ENCODE measurements at places on chromosomes 11 and 22.

DNA sequence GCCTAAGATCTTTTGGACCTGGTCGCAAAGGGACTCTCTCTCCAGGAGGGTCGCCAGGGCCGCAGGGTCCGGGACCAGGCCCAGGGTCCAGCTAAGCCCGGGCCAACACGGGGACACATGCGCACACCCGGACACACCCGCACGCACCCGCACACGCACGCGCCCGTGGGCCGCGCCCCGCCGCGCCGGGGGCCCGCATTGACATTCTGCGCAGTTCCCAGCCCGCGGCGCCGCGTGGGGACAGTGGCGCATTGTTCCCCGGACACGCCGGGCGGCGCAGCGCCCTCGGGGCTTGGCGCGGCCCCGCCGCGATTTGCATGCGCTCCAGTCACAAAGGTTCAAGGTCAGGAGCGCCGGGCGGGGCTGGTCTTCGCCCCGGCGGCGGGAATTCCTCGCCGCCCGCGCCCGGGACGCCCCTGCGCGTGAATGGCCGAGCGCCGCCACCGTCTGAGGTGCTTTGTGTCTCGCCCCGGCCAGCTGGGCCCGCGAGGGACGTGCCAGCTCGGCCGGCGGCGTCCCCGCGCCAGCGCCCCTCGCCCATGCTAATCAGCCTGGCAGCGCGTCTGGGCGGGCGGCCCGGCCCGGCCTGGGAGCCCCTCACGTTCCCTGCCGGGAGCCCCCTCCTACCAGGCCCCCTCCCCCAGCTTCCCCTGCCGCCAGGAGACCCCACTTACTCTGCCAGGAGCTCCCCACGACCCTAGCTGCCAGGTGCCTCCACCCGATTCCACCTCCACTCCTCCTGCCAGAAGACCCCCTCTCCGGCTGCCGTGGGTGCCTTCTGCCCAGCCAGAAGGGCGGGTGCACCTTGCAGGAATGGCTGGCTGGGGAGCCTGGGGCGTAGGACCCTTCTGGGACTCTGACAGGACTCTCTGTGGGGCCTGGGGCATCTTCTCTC, 50.5 kb upstream of the WNT7B start:
- DNase-seq, result no peak

GRCh38 chr11:71206186-71206585, 46.2 kb downstream of the SHANK2 start:
- no peak for DNase-seq

- no peak for DNase-seq
Measured at GRCh38 chr11:118241764-118242098, 10.4 kb downstream of the MPZL3 start.

DNA sequence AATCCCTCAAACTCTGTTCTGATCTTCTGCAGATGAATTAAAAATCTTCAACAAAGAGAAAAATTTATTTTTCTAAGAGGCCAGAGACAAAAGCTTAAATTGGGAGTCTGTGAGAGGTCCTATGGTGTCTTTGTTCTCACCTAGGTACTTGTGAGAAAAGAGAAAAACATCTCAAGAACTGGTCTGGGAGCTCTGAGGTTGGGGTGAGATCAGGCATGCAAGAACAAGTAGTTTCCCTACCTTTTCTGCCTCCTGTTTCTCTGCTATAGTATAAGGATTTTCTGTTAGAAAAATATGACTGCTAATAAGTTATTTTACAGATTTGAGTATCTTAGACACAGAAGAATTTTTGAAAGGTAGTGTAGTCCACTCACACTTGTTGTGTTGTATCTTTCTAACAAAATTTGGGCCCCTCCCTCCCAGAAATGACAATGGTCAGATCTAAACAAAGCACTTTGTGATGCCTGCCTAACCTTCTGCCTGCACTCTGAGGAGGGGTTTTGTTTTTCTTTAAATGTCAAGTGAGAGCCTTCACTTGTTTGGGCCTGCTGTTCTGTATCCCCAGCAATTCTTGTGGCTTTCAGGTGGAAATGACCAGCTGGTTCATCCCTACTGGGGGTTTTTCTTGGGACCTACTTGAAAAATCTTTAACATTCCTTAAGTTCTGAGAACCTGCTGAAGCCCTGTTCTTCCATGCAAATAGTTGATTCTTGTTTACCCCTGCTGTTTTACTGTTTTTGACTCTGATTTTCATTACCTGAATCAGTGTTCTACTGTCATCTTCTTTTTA, 13.6 kb upstream of the OR51S1 start:
- DNase-seq, result no peak

GRCh38 chr11:121575250-121575962, 122.6 kb upstream of the SORL1-AS1 start:
- DNase-seq, result no peak

GRCh38 chr22:37639070-37639760, at the start of gene SH3BP1:
Gene SH3BP1 (plus strand): TSS chr22:37639669. CDS start chr22:37639788, 119 bp downstream.
- no peak for DNase-seq

DNA sequence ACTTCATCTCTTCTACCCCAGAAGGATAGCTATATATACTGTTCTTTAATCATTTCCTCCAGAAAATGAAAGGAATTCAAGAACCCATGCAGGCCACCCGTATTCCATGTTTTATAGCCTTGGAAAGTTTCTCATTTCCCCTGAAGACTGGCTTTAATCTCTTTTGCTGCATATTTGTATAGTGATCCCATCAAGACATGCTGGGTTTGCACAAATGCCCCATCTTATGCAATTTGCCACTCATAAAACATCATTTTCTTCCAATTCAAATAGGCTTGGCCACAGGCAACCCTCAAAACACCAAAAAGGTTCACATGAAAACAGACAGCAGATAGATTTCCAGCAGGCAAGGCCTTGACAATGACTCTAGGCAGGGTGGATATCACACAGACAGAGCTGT, 28.3 kb upstream of the APOA1 start:
- no peak for DNase-seq

DNA sequence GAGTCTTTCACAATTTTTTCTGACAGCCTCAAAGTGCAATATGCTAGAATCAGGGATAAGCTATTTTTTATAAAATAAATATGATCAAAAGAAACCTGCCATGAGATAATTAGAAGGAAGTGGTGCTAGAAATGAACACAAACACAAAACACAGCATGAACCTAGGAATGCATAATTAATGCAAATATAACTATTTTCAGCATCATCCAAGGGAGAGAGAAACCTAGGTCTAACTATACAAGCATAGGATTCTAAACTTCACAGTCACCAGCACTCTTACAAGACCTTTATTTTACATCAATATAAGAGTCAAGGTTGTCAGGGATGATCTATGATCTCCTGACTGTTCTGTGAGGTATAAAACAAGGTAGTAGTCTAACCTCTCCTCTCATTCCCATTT, 29.2 kb downstream of the TTC28 start:
- DNase-seq, result no peak

DNA sequence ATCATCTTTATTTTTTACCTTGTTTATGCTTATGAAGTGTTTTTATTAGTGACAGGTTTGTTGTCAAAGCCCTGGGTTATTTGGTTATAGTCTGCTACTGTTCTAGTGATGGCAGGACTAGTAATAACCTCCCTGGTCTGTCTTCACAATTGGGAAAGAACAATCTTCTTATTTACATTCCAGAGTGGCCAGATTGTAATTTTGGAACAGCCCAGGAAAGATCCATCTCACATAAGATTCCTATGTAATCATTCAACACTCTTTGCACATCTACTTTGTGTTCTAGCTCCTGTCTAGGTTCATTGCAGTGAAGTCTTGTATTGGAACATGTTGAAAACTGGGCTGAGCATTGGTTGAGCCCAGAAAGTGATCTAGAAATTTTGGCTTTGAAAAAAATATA, 63.8 kb downstream of the CYB5R2 start:
- no peak for DNase-seq

DNA sequence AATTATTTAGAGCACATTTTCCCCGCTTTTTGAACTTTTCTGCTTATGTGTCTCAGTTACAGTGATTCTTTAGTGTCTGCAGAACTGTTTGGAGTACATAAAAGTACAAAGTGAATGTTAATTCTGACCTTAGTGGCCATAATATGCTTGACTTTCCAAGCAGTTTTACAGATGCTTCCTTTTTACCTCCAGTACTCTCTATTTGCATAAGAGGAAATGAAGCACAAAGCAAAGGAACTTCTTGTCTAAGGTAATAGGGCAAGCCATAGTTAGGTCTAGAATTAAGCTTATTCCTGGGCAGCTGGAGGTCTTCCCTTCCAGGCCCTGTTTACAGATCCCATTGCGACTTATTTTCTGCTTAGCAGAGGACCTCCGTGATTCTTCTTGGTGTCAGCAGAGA, 3.6 kb downstream of the GTPBP1 start:
- no peak for DNase-seq

DNA sequence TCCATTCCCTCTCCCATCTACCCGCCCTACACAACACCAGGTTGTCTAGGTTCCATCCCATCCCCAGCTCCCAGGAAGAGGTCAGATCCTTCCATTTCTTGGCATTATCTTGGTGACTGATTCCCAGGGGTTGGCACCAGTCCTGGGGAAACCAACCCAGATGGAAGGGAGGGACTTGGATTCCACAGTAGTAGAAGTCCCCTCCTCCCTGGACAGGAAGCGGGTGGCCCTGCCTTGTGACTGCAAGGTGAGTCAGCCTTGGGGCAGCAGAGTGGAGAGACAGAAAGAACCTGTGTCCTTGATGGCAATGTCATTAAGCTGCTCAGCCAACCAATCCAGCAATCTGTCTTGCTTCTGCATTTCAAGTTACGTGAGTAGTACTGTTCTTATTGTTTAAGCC, 26.5 kb downstream of the SYT13 start:
- DNase-seq, result no peak

DNA sequence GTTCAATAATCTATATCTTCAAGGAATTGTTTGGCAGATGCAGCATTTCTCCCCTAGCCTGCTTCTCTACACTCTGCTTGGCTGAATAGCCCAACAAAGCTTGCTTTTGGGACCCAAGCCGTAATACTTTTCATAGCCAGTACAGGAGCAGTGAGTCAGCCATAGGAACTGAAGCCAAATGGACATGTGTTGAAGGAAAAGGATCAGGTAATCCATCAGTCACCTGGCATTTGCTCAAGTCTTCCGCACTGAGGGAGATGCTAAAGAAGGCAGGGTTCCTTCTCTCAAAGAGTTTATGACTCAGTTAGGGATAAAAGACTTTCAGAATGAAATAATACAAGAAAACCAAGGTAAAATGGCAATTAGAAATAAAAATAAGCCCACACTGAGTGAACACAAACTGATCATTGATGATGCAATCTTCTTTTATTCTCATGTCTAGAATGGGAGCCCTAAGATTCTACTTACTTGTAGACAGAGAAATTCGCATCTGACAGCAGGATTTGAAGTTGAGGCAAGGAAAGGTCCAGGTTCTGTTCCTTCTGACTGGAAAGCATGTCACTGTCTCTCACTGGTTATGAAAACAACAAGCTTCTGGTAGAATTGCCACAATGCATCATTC, 13.2 kb downstream of the C11orf87 start:
- DNase-seq, result no peak

DNA sequence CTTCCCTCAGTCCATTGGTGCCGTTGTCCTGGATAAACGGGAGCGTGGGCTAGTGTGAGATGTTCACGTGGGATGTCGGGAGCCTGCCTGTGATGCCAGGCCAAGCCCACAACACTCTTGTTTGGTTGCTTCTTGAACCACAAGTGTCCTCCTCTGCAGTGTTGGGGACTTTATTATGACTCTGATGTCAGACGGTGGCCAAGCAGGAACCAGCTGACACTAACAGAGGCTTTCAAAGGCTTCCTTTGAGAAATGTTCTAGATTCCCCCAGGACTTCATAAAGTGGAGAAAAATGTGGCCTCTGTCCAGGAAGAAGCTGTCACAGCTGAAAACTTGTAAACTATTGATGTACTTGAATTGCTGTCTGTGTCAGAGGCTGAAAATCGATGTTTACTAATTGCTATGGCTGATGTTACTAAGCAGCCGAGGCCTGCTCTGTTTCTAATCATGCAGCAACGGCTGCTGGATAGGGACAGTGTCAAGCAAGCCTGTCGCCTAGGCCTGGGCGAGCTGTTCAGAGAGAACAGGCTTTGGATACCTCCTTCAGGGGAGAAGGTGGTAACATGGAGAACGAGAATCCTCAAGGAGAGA, 131.7 kb downstream of the TBC1D22A start:
- no peak for DNase-seq

DNA sequence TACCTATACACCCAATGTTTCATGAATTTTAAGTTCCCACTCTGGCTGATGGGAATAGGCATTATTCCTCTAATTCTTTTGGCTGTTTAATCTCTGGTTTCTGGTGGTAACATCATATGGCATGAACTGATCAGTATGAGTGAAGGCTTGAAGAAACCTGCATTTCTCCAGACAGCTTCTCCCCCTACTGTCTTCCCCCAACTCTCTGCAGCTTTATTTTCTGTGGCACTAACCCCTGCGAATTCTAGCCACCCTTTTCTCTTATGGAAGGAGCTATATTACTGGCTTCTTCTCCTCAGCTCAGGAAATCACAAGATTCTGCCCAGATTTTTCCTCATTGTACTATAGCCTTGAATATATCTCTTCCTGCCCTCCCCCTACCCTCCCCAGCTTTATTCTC, 57.1 kb downstream of the CASP12 start:
- no peak for DNase-seq
